Inflammatory macrophage treated with lipopolysaccharide for 4 hours (primary cell): ENCODE measurements at places on chromosomes 5 and 9.

- no peak for DNase-seq
These were observed 3.9 kb upstream of the TAL2 start for GRCh38 chr9:105658351-105658750.

- DNase-seq: no peak
These were observed 85.8 kb downstream of the CYFIP2 start for GRCh38 chr5:157351802-157352092.

DNA sequence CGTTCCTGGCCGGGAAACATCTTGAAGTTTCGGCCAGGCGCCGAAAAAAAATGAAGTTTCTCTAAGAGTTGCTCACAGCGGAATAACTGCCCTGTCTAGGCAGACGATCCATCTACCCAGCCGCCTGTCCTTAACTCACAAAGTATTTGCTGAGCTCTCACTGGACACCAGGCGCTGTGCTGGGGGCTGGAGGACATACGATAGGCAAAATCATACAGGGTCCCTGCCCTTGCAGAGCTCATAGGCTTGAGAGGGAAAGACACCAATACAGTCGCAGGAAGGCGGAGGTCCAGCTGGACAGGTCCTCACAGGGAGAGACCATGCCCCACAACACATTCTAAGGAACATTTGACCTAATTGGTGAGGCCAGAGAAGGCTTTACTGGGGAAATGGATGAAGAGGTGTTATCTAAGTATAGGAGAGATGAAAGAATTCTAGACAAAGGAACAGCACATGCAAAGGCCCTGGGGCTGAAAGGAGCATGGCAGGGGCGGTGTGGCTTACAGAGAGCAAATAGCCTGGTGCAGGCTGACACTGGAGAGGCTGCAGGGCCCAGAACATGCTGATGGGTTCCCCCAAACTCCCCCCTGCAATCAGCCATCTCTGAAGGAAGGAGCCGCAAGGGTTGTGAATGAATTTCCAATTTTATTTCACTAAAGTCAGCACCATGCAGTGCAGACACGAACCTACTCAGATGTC lies 2.0 kb upstream of the MXD3 start:
- no peak for DNase-seq

GRCh38 chr9:134502809-134503211 lies 138.8 kb upstream of the COL5A1 start:
- DNase-seq: no peak

- peak; percentile 7 for DNase-seq
These were observed 4.7 kb upstream of the CLTB start for GRCh38 chr5:176420972-176421544.

- peak; percentile 74 for DNase-seq
These were observed 37.6 kb downstream of the C9orf57 start for GRCh38 chr9:72022841-72023240.

DNA sequence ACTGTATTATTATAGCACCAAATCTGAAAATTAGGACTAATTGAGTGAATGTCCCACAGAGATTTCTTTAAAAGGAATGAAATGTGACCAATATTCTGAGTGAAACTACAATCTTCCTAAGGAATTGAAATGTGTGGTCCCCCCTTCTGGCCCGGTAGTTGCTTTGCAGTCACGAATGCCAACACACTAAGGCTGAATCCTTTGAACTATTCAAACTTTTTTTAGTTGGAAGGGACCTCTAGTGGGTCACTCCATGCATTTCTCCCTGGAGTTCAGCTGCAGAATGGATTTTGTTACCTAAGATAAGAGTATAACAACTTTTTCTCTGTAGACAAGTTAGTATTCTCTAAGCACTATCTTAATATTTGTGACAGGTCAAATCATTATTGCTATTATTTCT lies 2.8 kb downstream of the CDH6 start:
- DNase-seq: no peak

DNA sequence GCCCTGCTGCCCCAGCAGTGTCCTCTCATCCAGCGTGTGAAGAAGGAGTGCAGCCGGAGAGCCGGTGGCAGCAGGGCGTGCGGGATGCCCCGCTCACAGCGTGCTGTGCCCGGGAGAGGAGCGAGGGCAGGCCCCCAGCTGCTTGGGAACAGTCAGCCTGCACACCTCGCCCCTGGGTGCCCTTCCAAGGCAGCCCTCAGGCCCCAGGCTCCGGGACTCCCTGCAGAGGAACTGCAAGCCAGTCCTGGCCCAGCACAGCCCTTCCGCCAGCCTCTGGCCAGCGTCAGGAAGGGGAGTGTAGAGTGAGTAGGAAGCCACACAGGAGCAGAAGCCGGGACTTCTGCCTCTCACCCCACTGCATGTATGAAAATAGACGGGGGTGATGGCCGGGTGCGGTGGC lies 43.5 kb downstream of the ADAMTS2 start:
- no peak for DNase-seq

DNA sequence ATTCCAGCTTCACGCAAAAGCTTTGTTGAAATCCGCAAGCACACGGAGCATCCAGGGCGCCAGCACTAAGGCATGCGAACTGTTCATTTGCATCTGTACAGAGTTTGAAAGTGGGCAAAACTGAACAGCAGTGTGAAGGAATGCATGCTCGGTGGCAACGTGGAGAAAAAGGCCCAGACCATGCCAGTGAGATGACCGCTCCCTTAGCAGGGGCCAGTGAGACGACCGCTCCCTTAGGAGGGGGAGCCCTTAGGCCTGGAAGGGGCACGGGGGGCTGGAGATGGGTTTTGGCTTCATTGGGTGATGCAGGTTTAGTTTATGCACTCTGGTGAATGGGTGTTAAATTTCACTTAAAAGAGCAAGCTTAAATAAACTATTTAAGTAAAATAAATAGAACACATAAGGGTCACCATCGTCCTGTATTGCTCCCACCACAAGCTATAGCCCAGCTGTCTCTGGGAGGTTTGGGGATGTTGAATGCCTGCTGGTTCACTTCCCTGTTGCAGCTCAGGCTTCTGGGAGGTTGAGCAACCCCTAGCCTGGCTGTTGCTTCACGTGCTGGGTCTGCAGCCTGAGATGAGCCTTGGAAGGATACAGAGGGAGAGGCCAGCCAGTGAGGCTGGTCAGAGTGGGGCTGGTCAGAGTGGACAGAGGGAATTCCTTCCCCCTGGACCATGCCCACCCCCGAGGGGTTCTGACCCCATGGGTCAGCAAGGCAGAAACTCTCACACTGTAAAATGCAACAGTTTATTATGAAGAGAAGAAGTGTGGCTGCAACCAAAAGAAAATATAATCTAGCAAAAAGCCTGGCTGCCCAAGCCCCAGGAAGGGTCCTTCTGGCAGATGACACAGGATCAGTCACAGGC lies 4.6 kb upstream of the FCN1 start:
- DNase-seq: peak; percentile 89

DNA sequence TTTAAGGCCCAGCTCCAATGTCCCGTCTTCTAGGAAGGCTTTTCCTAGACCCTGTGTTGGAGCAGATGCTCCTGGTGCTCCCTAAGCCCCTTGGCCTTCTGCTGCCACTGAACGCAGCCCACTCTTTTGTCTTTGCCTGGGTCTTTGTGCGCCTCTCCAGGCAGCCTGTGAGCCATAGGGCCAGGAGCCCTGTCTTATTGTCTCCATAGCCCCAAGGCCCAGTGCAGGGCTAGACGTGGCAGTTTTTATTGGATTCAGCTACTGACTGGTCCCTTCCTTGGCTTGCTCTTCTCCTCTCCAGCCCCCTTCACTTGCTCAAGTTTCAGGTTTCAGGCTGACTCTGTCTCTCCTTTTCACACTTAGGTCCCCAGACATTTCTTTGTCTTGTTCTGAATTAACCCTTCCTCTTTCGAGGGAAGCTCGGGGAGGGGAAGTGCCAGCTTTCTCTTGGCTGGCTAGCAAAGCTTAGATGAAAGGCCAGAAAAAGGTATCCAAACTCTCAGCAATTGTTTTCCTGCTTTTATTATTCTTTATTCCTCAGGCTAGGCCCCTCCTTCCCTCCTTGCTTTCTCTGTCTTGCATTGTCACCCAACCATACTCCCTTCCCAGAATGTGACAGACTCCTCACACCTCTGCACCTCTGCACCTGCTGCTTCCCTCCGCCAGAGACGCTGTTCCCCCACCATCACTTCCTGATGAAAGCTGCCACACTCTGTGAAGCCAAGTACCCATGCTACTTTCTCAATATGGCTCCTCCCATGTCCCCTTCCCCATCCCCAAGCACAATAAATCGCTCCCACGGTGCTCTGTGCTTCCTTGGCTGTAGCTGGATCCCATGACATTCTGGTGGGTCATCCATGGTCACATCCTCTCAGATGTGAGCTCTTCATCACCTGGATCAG lies 101.6 kb upstream of the CPEB4 start:
- DNase-seq: peak; percentile 58

DNA sequence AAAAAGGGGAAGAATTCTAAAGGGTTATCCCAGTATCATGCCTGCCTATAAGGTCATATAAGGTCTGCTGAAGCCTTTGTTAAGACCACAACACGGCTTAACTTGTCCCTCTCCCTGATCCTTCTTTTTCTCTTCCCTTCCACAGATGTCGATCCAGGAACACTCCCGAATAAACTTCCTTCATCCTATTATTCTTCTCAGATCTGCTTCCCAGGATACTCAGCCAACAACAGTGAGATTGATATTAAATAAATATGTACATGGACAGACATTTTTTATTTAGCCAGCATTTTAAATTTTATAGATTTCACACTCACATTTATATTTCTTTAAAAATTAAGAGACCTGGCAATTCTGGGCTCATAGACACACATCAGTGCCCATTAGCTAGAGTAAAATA lies 44.1 kb downstream of the DPYSL3 start:
- no peak for DNase-seq

- DNase-seq: no peak
These were observed 48.8 kb downstream of the PRRT1B start for GRCh38 chr9:131593936-131594665.

- DNase-seq: peak; percentile 46
These were observed 1.7 kb upstream of the NTMT1 start for GRCh38 chr9:129624168-129624759.

DNA sequence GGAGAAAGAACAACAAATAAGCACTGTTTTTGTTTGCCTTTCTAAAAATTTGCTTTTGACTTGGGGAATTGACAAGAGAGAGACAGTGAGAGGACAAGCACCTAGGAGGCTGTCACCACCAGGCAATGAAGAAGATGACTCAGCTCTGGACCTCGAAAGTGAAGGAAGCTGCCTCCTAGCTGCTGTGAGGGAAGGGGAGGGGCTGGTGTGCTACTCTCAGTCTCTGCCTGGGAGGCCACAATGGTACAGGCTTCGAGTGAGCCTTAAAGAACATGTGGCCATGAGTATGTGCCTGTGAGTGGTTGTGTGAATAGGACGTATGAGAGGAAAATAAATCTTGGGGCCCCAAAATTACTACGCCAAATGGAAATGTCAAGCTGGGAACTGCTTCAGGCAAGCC lies 7.1 kb upstream of the PLK2 start:
- peak; percentile 79 for DNase-seq

DNA sequence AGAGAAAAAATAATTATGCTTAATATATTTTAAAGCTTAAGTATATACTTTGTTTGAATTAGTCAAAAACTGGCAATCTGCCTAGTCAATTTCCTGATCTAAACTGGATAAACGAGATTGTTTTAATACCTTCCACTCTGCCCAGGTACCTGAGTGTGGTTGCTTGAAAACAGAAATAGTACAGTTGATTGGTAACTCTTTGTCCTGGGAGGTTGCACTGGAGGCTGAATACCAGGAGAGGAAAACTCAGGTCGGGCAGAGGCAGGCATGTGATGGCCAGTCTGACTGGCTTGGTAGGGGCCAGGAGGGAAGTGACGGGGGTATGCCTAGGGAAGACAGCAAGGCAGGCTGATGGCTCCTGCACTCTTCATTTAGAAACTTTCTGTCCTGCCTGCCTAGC lies 80.2 kb downstream of the PIK3R1 start:
- DNase-seq: no peak

DNA sequence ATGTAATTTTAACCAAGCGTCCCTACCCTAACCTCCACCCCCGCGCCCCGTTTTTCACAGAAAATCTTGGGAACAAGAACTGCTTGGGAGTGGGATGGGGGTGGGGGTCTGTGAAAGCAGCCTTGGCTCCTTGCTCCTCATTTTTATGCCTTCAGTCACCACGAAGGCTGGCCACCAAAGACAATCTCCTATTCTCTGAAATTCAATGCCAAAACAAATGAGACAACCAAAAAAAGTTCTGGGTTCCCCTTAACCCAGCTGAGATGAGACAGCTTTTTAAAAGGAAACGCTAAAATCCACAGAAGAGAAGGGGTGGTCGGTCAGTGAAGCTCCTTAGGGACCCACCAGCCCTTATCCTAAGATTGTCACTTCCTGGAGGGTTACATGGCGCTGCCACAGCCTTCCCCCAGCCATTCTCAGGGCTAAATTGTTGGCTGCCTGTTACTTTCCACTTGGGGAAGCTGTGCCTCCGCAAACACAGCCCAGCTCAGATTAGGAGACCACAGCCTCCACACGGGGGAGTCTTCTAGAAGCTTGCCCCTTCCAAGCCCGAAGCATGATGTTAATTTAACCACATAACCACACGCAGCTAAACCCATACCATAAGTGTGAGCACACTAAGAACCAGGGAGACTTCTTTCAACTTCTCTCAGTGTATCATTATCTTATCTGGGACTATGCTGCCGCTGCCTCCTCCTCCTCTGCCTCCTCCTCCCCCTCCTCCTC lies 136.3 kb downstream of the FOXD1 start:
- DNase-seq: no peak

- peak; percentile 71 for DNase-seq
These were observed 20.2 kb downstream of the ZBED3 start for GRCh38 chr5:77066823-77067442.

DNA sequence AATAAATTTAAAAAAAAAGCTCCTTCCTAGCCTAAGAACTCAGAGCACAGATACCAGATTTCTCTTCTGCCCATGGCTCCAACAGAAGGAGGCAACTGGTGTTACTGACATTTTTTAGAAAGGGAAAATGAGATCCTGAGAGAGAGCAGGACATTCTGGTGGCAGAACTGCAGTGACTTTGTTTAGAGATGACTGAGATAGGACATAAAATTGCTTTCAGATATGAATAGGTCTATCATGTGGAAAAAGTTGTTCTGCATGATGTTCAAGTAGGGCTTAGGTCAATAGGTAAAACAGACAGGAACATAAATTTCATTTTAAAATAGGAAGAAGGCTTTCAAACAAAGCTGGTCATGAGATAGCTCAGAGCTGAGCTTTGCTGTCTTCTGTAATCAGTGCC lies 49.6 kb downstream of the NIPAL4 start:
- DNase-seq: no peak

GRCh38 chr9:37229882-37230482 lies 109.6 kb downstream of the ZCCHC7 start:
- DNase-seq: no peak

DNA sequence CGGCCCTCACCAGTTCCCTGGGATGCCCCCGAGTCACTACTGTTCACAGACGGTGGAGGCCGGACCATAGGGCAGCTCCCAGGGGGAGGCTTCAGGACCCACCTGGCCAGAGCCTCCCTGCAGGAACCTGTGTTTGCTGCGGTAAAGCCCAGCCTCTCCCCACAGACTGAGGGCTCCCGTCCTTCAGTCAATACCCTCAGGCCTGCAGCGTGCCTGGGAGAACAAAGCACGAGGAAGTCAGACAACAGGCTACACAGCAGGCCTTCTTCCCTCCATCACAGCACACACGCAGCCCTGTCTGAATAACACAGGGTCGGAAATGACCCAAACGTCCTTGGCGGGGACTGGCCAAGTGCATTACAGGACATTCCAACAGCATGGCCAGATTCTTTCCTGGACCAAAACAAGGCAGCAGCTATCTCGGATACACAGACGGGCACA lies 34.4 kb downstream of the COL23A1 start:
- DNase-seq: no peak
